ENCODE measurements at places on chromosomes 4 and X.

- DNase-seq = no peak
These were observed 277.7 kb upstream of the TET2 start for GRCh38 chr4:104868958-104869357.

- no peak for DNase-seq
These were observed 31.3 kb upstream of the ARHGEF38 start for GRCh38 chr4:105520819-105521790.

DNA sequence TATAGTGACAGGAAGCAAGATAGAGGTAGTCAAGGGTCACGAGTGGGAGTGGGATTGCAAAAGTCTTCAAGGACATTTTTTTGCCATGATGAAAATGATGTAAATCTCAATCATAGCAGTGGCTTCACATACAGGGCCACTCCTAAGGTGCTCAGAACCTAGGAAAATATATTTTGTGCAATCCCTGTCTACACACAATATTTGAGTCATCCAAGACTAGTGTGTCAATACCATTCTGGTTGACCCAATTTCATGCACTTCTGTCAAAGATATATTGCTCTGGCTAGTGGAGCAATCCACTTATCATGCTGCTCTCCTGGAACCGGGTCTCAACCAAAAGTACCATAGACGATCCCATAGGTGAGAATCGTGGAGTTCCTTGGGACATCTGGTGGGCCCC is 24.2 kb upstream of the XPNPEP2 start:
- DNase-seq = no peak

- DNase-seq = no peak
These were observed 15.5 kb downstream of the PAGE4 start for GRCh38 chrX:49844611-49845010.

DNA sequence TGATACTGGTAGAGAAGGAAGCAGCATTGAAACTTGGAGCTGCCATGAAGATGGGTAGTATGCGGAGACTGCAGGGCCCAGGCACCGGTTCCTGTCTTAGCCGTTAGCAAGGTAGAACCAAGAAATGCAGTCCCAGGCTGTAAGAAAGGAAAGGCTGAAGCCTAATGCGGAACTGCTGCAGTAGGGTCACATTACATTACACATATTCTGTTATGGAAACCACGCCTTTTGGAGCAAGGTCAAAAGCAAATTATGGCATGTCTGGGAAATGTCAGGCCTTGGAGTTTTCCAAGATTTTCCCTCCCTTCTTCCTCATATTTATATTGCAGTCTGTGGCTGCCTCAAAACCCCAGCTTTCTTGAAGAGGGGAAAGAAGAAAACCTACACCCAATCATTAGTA is 204.8 kb upstream of the RASGEF1B start:
- no peak for DNase-seq

Data from activated CD8-positive, alpha-beta memory T cell treated with anti-CD3 and anti-CD28 coated beads for 1 hour (primary cell).